ENCODE measurements at places on chromosomes 6 and 20. TPM values are rescaled to one million over a fixed set of nuclear protein-coding genes. Genes with fewer than 3 reads are reported as not detected.

The C20orf202 gene
- total RNA-seq, result not detected

The MAP3K5 gene
- total RNA-seq, result 12.6 TPM

The PRSS35 gene
- total RNA-seq, result not detected

The OR2H2 gene
- not detected for total RNA-seq
